D341Med (cell line): ENCODE measurements at places on chromosomes 12 and 14.

DNA sequence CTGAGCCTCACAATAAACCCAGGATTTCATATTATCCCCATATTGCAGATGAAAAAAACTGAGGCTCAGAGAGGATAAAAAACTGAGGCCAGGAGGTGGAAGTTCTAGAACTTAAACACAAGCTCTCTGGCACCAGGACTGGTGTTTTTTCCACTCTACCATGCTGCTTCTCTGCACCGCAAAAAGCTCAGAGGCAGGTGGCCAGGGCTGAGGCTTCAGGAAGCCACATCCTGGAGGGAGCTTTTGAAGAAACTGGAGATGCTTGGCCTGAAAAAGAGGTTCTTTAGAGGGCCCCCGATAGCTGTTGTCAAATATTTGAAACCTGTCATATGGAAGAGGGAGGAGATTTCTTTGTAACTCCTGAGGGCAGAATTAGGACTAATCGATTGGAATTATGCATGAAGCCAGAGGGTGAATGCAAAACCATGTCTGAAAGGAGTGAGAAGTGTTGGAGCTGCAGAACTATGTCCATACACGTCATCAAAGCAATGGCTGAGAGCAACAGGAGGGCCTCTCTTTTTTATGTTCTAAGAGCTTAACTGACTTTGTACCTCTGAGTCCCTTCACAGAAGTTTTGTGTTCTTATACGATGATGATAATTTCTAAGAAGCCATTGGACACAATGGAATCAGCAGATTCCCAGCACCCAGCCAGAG lies 448.6 kb downstream of the FUT8 start:
- no peak for DNase-seq

DNA sequence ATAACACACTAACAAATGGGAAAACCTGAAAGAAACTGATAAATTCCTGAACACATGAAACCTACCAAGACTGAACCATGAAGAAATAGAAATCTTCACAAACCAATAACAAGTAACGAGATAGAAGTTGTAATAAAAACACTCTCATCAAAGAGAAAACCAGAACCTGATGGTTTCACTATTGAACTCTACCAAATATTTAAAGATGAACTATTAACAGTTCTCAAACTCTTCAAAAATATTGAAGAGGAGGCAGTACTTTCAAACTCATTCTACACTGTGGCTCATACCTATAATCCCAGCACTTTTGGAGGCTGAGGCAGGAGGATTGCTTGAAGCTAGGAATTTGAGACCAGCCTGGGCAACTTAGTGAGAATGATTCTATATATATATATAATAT lies 48.4 kb upstream of the TMTC2 start:
- DNase-seq, result no peak

- no peak for DNase-seq
These were observed 23.2 kb downstream of the HAL start for GRCh38 chr12:95972832-95973456.

DNA sequence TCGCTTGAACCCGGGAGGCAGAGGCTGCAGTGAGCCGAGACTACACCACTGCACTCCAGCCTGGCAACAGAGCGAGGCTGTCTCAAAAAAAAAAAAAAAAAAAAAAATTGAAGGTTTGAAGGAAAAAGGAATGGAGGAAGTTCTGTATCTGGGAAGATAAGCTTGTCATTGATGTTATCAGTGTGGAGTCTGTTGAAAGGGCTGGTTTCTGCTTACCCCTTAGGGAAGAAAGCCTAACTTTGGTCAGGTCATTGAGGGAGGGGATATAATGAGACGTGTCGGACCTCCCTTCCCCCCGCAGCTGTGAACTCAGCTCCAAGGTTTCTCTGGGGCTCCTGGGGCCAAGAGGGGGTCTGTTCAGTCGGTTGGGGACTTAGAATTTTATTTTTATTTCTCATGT lies 16.4 kb downstream of the DAO start:
- no peak for DNase-seq

DNA sequence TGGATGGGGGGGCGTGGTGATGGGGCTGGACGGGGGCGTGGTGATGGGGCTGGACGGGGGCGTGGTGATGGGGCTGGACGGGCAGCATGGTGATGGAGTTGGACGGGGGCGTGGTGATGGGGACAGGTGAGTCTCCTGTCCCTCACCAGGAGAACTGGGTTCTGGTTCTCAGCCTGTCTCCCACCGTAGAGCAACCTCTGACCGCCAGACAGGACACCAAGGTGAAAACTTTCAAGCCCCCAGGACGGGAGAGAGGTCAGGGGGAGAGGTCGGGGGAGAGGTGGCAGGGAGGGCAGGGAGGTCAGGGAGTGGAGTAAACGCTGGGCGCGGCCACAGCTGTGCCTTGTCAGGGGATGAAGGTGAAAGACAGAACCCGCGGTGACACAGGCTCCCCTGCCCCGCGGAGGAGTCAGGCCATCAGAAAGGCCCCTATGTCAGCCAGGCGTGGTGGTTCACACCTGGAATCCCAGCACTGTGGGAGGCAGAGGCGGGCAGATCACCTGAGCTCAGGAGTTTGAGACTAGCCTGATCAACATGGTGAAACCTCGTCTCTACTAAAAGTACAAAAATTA lies 84.6 kb downstream of the GALNT9 start:
- DNase-seq, result no peak

- DNase-seq, result no peak
These were observed 73.4 kb downstream of the CAPZA3 start for GRCh38 chr12:18811273-18811672.

DNA sequence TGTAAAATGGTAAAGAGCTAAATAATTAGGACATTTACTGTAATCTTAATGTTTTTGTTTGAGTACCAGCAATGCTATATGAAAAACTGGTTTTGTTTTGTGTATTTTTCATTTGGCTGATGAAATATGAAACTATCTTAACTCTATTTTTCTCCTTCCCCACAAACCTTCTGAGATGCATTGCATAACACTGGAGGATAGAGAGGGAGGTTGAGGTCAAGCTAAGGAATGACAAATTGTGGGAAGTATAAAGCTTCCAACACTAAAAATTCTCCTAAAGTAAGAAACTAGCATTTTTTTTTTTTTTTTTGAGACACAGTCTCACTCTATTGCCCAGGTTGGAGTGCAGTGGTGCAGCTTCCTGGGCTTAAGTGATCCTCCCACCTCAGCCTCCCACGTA lies 31.5 kb upstream of the SRP54 start:
- no peak for DNase-seq

GRCh38 chr14:60989599-60989998 lies 8.6 kb downstream of the SLC38A6 start:
- DNase-seq, result no peak

GRCh38 chr12:125161712-125162022 lies 96.4 kb downstream of the AACS start:
- peak; percentile 68 for DNase-seq

DNA sequence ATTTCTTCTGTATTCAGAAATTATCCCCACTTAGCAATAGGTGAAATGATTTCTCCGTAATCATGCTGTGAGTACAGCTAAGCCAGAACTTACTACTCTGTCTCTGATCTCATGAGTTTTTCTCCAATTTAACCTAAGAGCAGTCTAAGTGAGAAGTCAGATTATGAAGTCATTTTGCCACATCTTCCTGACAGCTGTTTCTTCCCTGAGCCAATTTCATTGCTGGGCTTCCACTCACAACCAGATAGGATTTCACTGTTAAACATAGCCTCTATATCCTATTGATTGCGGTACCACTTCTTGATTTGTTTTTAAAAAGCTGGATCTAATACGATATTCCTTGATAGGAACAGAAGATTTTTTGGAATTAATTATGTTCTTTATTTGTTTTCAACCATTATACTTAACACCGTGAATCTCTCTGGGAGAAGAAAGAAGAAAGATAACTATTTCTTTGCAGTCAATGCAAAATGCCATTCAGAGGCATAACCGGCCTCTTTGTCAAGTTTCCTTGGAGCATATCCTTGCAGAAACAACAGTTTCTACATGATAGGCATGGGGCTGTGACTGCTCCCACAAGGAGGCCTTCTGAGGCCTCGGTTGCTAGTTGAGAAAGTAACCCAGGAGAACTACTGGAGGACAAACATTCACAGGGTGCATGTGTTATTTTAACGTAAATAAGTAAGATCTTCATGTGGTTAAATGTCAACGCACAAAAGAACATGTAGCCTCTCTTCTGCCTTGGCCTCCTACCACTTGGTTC lies 212.2 kb downstream of the NPAS3 start:
- no peak for DNase-seq

DNA sequence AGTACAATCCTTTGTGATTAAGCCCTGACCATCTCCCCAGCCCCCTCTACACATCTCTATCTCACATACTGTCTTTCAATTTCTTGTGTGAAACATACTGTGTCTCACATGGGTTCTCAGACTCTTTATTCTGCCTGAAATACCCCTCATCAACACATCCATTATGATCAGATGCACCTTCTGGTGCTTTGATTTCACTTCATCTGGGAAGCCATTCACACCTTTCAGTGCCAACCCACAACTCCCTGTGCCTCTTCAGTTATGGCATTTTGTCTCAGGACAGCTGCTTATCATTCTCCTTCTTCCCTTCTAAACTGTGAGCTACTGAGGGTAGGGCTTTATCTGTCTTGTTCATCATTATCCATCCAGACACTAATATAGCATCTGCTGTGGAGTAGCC lies 58.8 kb downstream of the CKB start:
- no peak for DNase-seq

GRCh38 chr14:45678163-45678562 lies 425.2 kb upstream of the MIS18BP1 start:
- no peak for DNase-seq

DNA sequence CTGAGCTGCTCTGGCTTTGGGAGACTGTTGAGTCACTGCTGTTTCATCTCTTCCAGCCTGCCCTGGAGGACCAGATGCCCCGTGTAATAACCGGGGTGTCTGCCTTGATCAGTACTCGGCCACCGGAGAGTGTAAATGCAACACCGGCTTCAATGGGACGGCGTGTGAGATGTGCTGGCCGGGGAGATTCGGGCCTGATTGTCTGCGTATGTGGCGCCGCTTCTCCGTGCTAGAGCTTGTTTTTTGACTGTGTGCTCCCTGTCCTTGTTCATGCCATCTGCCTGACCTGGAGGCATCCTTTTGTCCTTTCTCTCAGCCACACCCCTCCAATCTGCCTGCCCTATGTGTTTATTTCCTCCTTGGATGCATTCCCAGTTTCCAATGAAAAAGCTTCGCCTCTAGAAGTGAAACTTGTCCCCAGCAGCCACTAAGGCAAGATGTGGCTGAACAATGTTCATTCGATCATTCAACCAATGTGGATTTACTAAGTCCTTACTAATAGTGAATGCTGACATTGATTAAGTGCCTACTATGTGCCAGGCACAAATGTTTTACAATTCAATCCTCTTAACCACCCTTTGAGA lies 98.6 kb downstream of the NT5DC3 start:
- no peak for DNase-seq

- DNase-seq, result no peak
These were observed 140.1 kb downstream of the ATP23 start for GRCh38 chr12:58081488-58081887.

- no peak for DNase-seq
These were observed 31.5 kb upstream of the KRR1 start for GRCh38 chr12:75542942-75543341.

GRCh38 chr12:1638203-1638602 lies 9.2 kb downstream of the WNT5B start:
- no peak for DNase-seq

DNA sequence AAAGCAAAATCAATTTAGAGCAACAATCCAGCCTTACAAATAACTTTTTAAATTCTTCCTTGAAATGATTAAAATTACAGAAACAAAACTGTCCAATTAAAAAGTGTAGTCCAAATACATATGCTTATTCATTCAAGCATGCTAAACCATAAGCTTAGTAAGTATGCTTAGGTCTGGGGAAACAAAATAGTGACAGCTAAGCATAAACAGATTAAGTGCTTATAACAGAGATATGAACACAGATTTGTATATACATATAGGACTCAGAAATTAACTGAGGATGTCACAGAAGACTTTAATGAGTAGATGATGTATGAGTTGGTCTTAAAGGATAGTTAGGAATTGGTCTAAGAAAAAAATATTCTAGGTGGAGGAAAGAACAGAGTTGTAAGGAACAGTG lies 41.8 kb downstream of the SCAF11 start:
- DNase-seq, result no peak

GRCh38 chr14:89855961-89856656 lies 98.4 kb downstream of the EFCAB11 start:
- no peak for DNase-seq

DNA sequence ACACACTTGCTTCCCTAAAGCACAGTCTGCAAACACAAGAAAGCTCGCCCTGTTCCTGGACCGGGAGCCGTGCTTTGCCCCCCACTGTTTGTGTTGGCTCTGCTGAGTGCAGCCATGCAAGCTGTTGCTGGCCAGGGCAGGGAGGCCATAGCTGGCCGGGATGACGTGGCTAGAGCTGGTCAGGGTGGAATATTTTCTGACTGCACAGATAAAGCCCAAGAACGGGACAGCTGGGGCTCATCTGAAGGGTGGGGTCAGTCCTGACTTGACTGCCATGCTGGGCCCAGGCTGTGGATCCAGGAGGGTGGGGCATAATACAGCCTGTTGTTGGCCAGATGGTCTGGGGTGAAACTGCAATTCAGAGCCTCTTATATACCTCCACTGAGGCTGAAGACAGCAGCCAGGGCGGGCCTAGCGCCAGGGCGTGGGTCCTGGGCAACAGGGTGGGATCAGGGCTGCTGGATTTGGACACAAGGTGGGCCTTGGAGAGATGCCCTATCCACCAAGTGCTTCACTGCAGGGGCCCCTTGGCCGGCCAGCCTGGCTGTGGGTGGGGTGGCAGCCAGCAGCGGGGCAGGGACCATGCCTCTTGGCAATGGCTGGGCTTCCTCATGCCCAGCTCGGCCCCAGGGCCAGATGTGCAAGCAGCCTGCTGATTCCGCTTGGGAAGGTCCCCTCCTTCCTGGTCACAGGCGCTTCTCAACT lies 14.8 kb downstream of the KMT5A start:
- DNase-seq, result no peak

- no peak for DNase-seq
These were observed 60.4 kb downstream of the ANAPC7 start for GRCh38 chr12:110343114-110343513.

DNA sequence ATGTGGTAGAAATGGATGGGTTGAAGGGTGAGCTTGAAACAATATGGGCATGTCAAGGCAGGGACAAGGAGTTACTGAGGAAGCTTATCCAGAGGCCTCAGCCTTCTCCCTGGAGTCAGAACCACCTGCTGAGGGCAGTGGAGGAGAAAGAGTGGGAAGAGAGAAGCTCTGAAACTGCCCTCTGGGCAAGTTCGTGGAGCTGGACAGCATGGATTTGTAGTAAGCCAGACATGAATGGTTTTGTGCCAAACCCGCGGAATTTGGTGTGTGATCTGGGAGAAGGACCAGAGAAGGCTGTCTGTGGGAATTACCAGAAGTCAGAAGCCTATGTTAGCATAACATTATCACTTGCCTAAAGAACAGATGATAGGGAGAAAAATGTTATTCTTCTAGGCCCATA lies 164.8 kb downstream of the SLC41A2 start:
- no peak for DNase-seq

GRCh38 chr12:109134186-109134917 lies 18.0 kb downstream of the ACACB start:
- DNase-seq, result no peak

DNA sequence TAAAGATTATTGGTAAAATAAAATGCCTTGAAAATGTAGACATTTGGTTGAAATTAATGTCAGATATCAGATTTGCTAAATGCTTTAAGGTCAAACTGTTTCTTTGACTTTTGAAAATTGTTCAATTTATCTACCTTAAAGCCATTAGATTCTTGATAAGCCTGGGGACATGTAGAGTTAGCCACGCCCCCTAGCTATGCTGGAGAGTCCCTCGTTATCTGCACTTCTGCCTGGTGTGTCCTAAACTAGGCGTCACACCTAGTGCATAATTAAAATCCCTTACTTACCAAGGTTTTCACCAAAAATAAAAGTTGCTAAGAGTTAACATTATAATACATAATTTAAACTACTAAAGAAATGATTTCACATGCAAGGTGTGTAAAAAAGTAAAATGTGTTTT lies 79.5 kb downstream of the EGLN3 start:
- DNase-seq, result no peak
